Occipital lobe (tissue), 3 donors: ENCODE measurements at places on chromosomes 6 and 20. TPM values are rescaled to one million over a fixed set of nuclear protein-coding genes. Genes with fewer than 3 reads are reported as not detected.
A peak's percentile ranks its signal among the peaks of the same experiment; 100 is the strongest.

DNA sequence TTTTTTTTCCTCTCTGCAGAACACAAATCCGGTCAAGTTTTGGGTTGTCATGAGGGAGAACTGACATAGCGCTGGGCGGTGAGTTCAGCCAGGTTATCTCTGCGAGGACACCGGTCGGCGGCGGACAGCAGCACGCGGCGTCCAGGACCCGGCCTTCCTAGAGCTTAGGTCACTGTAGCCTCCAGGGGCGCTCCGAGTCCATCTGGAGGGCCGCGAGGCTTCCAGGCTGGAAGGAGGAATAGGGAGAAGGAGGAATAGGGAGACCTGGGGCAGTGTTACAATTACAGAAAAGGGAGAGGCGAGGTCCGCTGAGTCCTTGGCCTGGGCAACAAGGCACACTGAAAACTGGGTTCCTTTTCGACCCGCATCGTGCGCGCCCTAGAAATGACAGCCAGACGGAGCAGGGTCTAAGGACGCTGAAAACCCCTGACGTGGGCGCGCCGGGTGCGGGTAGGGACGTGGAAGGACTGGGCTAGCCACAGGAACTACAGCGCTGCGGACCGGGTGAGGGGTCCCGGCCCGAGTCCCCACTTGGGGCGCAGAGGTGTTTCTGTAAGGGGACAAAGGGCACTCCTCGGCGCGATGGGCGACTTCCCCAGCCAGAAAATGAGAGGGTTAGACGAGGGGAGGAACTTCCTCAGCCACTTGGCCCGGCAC lies 536 bp upstream of the FNDC1 start:
- no peak for DNase-seq

DNA sequence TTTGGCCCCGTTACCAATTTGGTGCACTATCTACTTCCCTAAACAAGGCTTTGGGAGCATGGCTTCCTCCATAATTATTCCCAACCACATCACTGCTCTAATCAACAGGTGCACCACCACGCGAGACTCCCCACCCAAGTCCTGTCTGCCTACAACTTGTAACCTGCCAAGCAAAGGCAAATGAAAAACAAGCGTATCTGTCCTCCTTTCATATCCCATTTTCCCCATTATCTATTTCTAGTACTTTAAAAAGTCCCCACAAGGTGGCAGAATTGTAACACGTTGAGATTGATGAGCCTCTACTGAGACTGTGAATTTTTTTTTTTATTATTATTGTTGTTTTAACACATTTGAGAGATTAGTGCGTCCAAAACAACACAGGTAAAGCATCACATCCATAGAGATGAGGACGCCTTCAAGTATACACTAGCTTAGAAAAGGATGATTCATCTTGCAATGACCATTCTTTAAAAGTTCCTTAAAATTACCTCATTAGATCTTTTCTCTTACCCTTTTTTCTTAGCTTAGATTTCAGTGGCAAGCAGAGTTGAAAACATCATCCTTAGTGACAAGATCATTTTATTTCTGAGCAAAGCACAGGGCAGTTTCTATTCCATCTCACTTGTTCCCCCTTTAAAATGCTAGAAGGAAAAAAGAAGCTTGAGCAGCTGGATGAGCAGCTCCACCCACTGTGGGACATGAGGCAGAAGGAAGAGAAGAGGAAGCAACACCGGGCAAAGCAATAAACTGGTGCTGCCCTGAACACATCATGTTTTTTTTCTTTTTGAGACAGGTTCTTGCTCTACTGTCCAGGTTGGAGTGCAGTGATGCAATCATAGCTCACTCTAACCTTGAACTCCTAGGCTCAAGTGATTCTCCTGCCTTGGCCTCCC lies 210.8 kb downstream of the ARHGAP18 start:
- DNase-seq: no peak

Gene DEFB129
- total RNA-seq: not detected

GRCh38 chr6:41941280-41942066 lies at the start of gene CCND3:
CCND3 (minus strand) TSS chr6:41941808; CDS start chr6:41941649, 159 bp downstream.
- DNase-seq: peak; percentile 85

Gene SLC35F1
- 112 TPM for total RNA-seq

DNA sequence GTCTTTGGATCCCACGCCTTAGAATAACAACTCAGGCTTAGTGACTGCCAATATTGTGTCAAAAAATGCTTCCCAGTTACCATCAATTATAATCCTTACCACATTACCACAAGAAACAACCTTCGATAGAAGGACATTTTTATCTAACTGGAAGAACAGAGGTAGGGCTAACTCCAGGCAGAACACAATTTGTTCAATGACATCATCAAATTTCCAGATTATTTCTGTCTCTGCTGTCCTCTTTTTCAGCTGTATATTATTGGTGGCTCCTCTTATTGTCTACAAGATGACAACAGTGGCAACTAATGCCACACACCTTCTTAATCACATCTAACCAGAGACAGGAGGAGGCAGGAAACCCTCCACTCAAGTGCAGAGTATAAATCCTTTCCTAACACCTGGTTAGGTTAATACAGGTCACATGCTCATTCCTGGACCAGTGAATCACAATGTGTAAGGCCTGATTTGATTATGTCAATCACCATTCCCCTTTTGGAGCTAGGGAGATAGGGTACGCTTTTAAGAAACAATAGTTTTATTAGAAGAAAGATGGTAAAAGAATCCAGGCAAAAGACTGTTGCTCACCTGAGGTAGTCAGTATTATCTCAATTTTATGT lies 18.0 kb downstream of the KHDC1L start:
- no peak for DNase-seq

DNA sequence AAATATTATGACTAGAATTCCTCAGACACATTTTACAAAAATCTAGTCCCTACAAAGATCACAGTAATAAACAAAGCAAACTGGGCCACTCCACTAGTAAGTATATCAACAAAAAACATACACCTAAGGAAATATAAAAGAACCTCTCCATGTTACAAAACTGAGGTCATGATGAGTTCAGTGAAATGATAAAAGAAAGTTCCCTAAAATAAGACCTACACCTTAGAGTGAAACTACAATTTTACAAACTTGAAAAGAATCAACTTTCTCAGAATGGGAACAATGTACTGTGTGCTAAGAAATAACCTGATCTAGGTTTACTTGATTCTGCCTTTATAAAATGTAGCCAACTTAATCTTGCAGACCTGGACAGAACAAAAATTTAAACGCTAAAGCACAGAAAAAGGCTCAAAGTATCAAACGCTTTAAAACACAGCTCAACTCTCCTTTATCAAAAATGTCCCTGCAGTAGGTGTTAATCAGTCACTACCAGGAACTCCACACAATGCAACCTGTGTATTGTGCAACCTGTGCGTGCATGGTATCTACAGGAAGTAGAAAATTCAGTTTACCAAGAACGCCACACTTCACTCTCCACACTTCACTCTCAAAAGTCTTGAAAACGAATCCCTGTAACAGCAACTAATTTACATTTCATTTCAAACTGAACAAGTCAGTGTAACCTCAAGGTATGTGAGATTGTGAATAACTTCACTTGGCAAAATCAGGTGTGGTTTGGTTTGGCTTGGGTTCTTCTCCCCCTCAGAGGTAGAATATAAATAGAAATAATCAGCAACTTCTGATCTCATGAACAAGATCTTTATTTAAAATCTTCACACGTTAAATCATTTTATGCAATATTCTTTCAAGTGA lies 1.8 kb downstream of the RALGAPA2 start:
- DNase-seq: no peak

DNA sequence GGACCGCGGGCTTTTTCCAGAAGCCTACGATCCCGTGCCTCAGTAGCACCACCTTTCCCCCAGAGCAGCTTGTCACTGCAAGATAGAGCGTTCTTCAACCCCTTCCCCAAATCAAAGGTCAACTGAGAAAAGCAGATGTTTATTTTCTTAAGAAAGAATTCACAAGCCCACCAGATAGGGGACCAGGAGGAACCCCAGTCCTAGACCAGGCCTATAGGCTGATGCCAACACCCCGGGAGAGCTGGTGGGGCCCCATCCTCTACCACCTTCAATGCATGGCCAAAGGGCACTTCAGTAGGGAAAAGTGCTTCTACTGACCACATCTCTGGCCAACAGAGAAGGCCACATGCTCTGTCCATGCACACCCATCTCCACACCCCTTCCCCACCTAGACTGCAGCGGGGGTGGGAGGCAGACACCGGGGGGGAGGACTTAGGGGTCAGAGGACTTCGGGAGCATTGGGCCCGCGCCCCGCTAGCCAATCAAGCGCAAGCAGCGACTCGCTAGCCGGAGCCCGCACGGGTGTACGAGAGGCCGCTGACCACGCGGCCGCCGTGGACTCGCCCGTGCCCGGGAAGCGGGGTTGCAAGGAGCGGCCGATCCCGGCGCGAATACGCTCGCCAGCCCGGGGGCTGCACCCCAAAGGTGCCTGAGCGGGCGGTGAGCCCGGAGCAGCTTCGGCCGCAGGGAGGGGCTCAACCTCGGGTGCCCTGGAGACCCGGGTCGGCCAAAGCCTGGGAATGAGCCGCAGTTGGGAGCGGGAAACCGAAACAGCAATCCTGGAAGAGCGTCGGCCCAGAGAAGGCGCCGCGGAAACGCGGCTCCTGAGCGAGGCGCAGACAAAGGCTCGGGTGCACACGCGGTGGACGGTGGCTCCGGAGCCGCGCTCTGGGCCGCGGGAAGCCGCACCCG lies 2.8 kb downstream of the PDE10A start:
- no peak for DNase-seq

GRCh38 chr20:31716818-31717477 lies 5.7 kb downstream of the BCL2L1 start:
- DNase-seq: no peak

DNA sequence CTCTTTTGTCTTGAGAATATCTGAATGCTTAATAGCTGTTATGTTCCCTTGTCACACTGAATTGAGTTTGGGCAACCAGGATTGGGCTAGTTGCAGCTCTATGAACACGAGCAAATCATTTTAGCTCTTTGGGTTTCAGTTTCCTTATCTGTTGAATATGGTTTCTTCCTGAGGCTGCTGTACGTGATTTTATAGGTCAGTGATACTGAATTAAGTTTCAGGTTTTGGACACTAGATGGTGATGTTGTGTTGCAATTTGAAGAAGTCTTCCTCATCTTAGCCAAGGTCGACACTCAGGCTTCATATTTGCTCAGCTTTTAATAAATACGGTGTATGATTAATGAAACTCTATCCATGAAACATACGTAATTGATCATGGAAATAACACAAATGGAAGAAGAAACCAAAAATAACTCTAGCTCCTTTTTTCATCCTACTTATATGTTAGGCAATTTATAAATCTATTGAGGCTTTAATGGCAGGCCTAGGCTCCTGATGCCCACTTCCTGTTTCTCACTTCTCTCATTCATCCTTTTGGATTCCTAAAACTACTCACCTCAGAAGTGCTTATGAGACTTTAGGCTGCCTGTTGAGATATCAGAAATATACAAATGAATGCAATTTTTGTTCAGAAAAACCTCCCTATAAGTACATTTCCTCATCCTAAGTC lies 354.1 kb upstream of the MAP3K7 start:
- no peak for DNase-seq

DNA sequence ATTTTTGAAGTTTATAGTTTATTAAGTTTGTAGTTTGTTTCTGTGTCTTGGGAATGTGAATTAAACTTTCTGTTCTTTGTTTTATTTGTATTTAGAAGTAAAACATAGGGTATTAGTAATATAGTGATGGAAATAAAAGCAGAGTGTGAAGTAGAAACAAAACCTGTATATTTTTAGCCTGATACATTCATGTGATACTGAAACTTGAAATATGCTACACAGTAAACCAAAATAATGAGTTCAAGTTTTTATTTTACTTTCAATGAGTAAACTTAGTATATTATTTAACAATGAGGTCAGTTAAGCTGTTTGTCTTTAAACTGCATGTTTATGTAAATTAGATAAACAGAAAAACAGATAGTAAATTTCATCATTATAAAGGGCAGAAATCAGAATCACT lies 1592.6 kb downstream of the GRIK2 start:
- DNase-seq: no peak

Gene CCNC
- total RNA-seq: 111 TPM

- DNase-seq: no peak
These were observed 5.2 kb downstream of the CCN2 start for GRCh38 chr6:131945971-131946370.

Gene RAD21L1
- not detected for total RNA-seq

DNA sequence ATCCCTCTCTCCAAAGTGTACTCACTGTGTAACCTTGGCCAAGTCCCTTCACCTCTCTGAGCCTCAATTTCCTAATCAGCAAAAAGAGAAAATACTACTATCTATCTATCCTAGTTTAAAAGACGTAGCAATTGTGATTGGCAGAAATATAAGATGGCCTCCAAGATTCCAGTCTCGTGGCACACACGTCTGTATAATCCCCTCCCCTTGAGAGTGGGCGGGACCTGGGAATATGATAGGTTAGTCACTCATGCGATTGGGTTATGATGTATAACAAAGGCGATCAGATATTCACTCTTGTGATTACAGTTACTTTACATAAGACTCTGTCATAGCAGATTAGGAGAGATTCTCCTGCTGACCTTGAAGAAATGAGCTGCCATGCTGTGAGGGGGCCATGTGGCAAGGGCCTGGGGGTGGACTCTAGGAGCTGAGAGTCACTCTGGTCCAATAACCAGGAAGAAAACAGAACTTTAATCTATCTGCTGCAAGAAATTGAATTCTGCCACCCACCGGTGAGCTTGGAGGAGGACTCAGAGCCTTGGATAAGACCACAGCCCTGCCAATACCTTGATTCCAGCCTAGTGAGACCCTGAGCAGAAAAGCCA lies 6.0 kb downstream of the CPNE5 start:
- no peak for DNase-seq

Gene SLC24A3
- 17.8 TPM for total RNA-seq

- no peak for DNase-seq
These were observed 12.2 kb downstream of the FILIP1 start for GRCh38 chr6:75481394-75481793.

- DNase-seq: no peak
These were observed 37.6 kb downstream of the NRN1 start for GRCh38 chr6:5968817-5969734.

Gene GGT7
- total RNA-seq: 19.0 TPM

Gene SOX18
- 0.31 TPM for total RNA-seq

- DNase-seq: no peak
These were observed 76.4 kb downstream of the EYA2 start for GRCh38 chr20:46970937-46971630.

DNA sequence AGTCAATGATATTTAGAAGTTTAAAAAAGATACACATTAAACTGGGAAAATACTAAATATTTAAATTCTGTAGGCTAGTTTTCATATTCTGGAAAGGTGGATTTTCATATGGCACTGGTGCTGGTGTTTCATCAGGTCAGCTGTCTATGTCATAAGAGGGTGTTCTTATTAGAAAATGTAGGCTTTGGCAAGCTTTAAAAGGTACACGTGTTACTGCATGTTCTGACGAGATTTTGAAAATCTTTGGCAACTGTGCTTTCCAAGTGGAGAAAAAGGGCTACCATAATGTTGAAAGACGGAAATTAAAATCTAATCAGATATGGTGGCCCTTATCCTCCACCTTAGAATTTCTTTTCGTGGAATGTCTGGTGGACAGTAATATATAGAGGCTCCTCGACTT lies 30.0 kb downstream of the SLC22A3 start:
- no peak for DNase-seq

DNA sequence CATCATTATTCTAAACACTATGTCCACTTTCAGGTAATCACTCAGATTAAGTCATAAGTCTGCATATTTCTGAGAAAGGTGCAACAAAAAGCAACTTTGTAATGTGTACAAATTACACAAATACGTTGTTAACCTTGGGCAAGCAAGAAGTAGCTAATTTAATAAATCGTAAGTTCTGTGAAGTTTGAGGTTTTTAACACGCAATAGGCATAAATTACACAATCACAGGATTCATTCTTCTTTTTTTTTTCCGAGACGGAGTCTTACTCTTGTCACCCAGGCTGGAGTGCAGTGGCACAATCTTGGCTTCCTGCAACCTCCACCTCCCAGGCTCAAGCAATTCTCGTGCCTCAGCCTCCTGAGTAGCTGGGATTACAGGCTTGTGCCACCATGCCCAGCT lies 57.2 kb upstream of the F13A1 start:
- no peak for DNase-seq

Gene C6orf15
- total RNA-seq: not detected
